ENCODE measurements at places on chromosomes 2 and 18.

DNA sequence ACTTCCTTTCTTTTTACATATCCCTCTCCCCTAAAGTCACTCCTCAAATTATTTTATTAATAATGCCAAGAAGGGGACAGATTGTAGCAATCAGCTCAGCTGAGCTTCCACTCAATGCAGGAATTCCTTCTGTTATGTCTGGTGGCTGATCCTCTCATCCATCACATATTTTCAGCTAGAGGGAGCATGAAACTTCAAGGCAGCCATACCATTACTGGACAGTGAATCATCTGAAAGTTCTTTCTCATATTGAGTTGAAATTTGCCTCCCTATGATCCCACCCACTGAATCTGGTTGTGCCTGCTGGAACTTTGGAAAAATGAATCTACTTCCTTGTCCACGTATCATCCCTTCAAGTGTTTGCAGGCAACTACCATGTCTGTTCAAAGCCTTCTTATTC, 11.2 kb downstream of the ZNF385B start:
- no peak for DNase-seq

- no peak for DNase-seq
Observed at GRCh38 chr2:106546391-106546990, 59.3 kb downstream of the CD8B2 start.

GRCh38 chr2:66714610-66715009, 279.7 kb downstream of the MEIS1 start:
- DNase-seq = no peak

GRCh38 chr18:666628-667027, 9.2 kb downstream of the TYMS start:
- DNase-seq = no peak

DNA sequence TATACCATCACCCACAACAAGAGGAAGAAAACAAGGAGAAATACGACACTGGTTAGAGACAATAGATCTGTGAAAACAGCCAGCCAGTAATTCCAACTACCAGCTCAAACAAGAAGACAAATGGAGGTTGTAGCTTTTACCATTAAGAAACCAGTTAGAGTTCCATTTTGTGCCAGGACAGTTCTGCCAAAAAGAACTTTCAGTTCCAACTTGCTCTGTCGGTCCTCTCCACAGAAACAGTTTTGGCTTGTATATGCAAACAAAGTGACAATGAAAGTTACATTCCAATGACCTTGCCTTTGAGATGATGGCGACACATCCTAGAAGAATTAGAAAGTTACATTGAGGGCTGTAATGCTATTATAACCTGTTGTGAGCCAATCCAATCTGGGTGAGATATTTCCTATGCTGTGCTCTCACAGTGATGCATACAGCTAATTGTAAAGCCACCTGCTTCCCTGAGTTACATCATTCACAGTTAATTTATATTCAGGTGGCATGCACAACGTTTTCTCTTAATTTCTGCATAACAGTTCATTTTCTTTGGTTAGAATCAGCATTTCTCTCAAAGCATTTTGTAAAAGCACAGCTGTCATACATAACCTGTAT, 1378.4 kb upstream of the PIK3C3 start:
- DNase-seq = no peak

- no peak for DNase-seq
Observed at GRCh38 chr18:68714366-68714711, 569 bp downstream of the TMX3 start.

GRCh38 chr2:235270956-235271355, 222.9 kb upstream of the AGAP1 start:
- DNase-seq = peak; percentile 65

GRCh38 chr18:45663403-45664045, 48.2 kb downstream of the SLC14A2 start:
- no peak for DNase-seq

DNA sequence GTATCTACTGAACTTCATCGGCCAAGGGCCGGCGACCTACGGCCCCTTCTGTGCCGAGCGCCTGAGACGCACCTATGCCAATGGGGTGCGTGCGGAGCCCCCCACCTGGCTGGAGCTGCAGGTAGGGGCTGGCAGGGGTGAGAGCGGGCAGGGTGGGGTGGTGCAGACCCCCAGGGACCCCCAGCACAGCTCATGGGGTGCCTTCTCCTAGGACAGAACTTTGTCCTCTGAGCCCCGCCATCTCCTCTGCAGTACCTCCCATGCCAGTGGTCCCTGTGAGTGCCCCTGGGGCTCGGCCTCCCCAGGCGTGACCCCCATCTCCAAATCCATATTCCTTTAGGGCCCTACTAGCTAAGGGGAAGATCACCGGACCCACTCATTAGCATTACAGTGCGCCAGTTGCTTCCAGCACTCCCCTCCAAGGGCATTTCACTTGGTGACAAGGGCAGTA, 23.9 kb upstream of the GPR17 start:
- DNase-seq = no peak

- DNase-seq = no peak
Observed at GRCh38 chr2:196696423-196697079, 57.0 kb downstream of the CCDC150 start.

DNA sequence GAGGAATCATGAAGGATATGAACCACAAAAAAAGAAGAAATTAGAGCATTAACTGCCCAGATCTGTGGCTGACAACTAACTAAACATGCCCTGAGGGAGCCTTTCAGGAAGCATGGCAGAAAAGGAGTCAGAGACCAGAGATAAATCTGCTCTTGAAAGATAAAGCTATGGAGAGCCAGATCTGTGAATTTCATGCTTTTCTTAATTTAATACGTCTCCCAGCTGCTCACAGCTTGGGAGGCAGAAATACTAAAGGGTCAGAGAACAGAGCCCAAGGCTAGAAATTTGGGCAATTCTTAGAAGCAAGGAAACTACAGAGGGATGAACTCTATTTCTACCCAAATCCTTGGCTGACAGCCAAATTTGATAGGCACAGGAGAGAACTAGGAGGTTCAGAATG, 223.0 kb upstream of the DPP10 start:
- DNase-seq = no peak

DNA sequence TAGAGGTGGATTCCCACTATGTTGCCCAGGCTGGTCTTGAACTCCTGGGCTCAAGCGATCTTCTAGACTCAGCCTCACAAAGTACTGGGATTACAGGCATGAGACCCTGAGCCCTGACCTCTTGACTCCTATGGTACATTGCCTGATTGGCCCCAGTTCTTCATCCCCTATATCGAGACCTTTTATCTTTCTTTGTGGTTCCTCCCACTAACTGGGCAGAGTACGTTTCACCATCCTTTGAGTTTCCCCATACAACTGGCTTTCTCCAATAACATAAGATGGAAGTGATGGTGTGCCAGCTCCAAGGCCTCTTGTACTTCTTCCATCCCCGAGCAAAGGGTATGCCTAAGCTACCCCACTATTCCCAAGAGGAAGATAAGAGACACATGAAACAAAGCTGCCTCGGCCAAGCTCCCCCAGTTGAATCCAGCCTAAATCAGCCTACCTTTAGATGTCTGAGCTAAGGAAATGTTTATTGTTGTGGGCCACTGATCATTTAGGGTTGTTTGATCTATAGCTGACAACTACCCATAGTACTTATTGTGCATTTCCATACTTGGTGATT, 8.3 kb upstream of the TMEM247 start:
- DNase-seq = no peak

DNA sequence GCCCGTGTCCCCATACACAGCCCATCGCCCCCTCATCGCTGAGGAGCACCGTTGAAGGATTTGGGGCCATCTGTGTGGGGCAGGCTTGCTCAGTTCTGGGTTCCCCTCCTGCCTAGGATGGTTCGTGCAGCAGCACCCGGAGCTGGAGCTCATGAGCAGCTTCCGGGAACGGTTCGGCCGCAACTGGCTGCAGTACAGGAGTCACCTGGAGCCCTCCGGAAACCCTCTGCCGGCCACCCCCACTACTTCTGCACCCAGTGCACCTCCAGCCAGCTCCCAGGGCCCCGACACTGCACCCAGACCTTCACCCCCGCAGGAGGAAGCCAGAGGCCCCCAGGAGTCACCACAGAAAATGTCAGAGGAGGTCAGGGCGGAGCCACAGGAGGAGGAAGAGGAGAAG, 10.3 kb downstream of the STK11IP start:
- no peak for DNase-seq

GRCh38 chr2:119527999-119528398, 3.7 kb upstream of the SCTR start:
- no peak for DNase-seq

GRCh38 chr2:28387082-28387960, 5.3 kb upstream of the FOSL2 start:
- no peak for DNase-seq

DNA sequence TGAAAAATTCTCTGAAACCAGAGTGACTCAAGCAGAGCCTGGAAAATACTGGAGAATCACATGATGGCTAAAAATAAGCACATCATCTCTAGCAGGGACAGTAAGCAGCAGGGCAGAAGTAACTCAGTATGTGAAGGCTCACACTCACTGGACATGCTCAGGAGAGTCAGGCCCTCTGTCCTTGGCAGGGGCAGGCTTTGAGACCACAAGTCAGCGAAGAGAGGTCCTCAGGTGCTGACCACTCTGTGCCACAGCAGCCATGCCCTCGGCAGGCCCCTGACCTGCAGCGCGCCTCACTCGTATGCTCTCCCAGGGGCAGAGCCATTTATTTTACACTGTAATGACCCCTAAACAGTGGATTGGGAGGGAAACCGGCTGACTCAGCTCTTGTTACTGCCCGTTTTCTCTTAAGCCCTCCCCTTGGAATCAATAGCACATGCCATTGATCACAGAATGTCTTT, 76.8 kb downstream of the MAPRE2 start:
- no peak for DNase-seq

DNA sequence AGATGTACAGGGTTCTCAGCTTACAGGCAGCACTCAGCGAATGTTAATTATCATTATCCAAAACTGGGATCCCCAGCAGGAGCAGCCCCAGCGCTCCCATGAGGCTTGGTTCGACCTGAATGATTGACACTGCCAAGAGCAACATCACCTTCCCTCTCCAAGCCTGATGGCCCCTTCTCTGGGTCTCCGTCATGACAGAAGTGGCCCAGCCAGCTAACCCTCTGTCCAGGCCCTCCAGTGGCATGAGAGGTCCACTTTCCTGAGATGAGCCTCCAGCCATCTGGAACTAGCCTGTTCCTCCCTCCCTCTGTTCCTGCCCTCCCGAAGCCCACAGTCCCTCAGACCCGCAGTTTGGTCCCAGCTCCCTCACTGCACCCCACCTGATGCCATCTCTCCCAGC, 97.0 kb upstream of the RAB6C start:
- DNase-seq = no peak

DNA sequence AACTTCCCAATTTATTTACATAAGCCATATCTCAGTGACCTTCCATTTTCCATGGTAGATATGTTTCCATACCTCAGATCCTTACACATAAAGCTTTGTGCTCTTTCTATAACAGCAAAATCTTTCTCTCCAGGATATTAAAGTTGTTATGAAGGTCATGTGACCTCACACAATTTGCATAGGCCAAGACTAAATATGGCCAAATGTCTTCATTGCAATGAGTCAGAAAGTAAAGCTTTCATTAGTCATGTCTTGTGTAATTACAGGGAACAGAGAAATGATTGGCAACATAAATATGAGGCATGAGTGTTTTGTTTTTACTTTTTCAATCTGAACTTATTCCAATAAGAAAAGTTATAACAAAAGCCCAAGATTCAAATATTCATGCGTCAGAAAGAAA, 243.5 kb downstream of the ASXL3 start:
- no peak for DNase-seq

DNA sequence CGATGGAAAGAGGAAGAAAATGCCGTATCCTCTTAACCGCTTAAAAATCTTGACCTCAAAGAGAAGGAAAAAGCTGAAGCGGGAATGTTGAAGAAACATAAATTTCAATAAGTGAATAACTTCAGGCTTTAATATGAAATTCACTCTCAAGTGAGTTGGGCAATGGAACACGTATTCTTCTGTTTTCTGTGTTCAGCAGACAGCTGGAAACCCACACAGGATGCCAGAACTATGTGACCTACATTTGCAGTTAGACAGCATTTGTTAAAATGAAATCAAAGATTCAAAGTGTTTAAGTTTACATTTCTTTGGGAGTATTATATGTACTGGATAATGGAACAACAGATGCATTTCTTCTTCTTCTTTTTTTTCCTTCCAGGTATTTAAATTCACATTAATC, 80.5 kb upstream of the SPATS2L start:
- no peak for DNase-seq

- no peak for DNase-seq
Observed at GRCh38 chr2:44769349-44770011, 172.0 kb upstream of the SIX3 start.

GRCh38 chr2:23528171-23528570, 143.2 kb downstream of the KLHL29 start:
- no peak for DNase-seq

- DNase-seq = no peak
Observed at GRCh38 chr18:40939656-40940515, 1015.1 kb upstream of the PIK3C3 start.

DNA sequence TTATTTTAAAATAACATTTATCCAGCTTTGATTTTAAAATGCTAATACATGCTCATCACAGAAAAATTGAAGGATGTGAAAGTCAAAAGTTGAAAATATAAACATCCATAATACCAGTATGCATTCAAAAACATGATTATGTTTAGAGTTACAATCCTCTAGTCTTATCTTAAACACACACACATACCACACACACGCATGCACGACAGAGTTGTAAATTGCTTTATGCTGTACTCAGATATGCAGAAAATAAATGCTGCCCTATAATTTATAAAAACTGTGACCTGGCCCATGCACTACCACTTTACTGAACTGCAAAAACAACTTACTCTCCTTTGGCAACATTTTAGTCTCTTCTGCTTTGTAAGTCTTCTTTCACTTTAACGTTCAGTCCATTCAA, 793.0 kb upstream of the FANCL start:
- no peak for DNase-seq

DNA sequence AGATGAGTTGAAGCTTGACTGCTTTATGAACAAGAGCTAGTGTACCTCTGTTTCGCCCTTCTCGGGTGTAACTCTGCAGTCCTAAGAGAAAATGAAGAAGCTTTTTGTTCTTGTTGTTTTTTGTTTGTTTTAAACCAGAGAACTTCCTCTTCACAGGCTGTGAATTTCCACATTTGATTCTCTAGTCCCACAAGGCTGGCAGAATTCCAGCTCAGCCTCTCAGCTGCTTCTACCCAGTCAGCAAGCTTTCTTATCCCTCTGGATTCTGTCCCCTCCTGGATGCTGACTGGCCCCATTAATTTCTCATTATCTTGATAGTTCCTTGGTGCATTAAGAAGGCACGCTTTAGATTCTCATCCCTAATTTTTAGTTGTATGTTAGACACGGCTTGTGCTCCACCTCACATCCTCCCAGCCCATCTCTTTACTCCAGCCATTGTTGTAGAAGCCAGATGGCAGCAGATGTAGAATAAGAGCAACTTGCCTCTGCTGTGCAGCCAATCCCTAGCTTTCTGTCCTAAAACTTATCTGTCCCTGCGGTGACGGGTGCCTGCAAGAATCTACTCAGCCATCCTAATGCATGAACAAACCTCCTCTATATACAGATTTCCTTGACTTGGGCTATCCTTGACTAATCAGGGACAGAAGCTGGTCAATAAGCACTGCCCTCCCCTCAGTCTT, 12.3 kb upstream of the RESP18 start:
- DNase-seq = no peak
